ENCODE measurements at places on chromosomes 2 and 18. TPM values are rescaled to one million over a fixed set of nuclear protein-coding genes. Genes with fewer than 3 reads are reported as not detected.

HMSD gene
- not detected for total RNA-seq

CIB4 gene
- not detected for total RNA-seq

DNA sequence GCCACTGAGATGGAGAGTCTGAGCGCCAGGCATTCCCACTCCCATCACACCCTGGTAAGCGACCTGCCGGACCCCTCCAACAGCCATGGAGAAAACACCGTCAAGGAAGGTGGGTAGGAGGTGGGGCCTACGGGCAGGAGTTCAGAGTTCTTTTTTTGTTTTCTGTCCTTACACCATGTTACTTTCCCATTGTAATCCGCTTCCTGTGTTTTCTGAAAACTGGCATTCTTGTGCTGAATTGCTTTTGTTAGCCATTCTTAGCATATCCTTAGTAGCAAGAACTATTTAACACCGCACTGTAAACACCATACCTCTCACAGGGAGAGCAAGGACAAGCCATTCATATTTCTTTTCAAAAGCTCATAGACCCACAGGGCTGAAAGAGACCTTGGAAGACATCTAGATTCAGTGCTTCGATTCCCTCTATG lies 46.2 kb downstream of the UNC80 start:
- DNase-seq, result no peak
- no peaks in the 10 kb centered on the region for H3K27me3 ChIP-seq
- no peak overlapping the region for H3K4me3 ChIP-seq
- H3K27ac ChIP-seq, result no peak overlapping the region
- H3K4me1 ChIP-seq, result no peaks in the 10 kb centered on the region

DNA sequence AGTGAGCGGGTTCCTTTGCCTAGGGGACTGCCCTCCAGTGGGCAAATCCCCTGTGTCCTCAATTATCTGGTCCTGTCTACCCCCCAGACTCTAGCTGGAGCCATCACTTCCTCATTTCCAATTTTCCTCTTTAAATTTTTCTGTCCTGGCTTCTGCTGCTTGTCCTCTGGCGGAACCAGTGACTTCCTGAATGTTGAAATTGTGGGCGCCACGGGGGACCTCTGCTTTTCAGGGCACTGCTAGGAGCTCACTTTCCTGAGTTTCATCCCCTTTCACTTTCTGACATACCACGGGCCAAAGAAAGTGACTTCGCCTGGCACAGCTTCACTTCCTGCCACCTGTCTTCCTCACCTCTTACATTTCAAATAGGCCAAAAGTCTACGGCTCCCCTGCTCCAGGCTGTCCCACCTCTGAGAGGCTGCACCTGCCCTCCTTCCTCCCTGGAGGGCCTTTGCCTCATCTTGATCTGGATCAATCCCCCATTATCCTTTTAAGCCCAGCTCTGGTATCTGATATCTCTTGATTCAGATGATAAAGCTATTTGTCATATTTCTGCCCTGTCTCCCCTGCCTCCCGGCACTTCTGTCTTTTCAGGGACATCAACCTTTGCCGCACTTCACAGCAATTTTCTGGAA lies 1.4 kb upstream of the MARCO start:
- H3K4me1 ChIP-seq, result no peaks in the 10 kb centered on the region
- no peaks in the 10 kb centered on the region for H3K36me3 ChIP-seq
- H3K27ac ChIP-seq, result no peak overlapping the region

DNA sequence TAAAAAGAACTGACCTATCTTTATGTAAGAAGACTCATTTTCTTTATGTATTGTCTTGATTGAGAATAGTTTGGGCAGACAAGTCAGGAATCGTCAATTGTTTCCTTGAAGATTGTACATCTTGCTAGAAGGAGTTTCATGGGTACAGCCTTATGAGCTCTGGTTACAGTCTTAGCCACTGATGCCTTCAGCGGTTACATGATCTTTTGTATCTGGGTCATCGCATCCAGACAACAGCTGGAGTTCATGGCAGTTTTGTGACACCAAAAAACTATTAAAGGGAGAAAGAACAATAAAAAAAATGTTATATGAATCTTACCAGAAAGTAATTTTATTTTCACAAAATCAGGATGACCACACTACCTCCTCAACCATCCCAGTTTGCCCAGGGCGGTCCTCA lies 520.5 kb upstream of the CDH7 start:
- no peak for DNase-seq
- H3K4me1 ChIP-seq, result no peaks in the 10 kb centered on the region
- H3K4me3 ChIP-seq, result no peak overlapping the region
- no peak overlapping the region for H3K27ac ChIP-seq

MAP3K19 gene
- total RNA-seq, result not detected

FER1L5 gene
- not detected for total RNA-seq

SLC19A3 gene
- 0.97 TPM for total RNA-seq

DNA sequence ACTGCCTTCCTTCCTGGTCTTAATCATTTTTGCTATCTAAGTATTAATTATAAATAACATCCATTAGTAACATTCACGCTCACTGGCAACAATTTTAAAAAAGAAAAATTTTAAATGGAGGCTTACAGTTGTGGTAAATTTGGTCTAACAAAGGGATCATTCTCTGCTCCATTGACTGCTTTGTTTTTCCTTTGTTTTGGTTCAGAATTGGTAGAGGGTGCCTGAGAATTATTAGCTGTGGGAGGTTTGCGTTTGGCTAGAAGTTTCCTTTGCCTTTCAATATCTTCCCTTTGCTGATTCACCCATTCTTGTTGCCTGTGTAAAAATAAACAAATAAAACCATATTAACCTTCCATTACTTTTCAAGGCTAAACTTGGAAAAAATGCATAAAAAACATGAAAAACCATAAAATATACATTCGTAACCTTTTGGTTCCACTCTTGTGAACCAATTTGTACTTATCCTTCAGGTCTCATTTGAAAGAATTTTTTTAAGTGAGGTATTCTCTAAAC lies 114.6 kb downstream of the TLK1 start:
- H3K27me3 ChIP-seq, result no peaks in the 10 kb centered on the region
- no peak overlapping the region for H3K4me3 ChIP-seq
- peaks cover 15% of the 10 kb centered on the region for H3K36me3 ChIP-seq
- no peak for DNase-seq

DNA sequence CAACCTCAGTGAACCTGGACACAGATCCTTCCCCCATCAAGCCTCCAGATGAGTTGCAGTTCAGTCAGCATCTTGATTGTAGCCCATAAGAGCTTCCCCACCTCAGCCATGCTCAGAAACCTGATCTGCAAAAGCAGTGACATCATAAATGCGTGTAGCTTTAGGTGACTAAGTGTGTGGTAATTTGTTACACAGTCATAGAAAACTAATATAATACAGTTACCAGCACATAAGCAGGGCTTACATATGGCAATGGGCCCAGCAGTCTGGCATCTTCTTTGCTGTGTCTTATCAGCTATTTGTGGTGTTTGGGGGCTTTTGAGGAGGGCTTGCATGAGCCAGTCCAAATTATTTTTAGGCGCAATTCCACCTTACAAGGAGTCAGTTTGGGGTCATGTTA lies 807.0 kb downstream of the SLC4A3 start:
- no peak for DNase-seq
- no peak overlapping the region for H3K4me3 ChIP-seq
- no peaks in the 10 kb centered on the region for H3K36me3 ChIP-seq
- no peaks in the 10 kb centered on the region for H3K4me1 ChIP-seq
- H3K27ac ChIP-seq, result no peak overlapping the region

KLHL30 gene
- 1.2 TPM for total RNA-seq

VWC2L gene
- not detected for total RNA-seq

GRCh38 chr18:26992926-26993325 lies 127.4 kb upstream of the AQP4 start:
- DNase-seq, result no peak
- no peaks in the 10 kb centered on the region for H3K4me1 ChIP-seq
- no peaks in the 10 kb centered on the region for H3K36me3 ChIP-seq
- no peaks in the 10 kb centered on the region for H3K27me3 ChIP-seq
- no peak overlapping the region for H3K4me3 ChIP-seq

SKOR2 gene
- not detected for total RNA-seq

GRCh38 chr2:66389651-66390131 lies 45.2 kb upstream of the MEIS1 start:
- DNase-seq, result no peak
- H3K27ac ChIP-seq, result no peak overlapping the region
- H3K36me3 ChIP-seq, result no peaks in the 10 kb centered on the region
- no peaks in the 10 kb centered on the region for H3K27me3 ChIP-seq
- no peaks in the 10 kb centered on the region for H3K4me1 ChIP-seq

SULT1C2 gene
- total RNA-seq, result 1.0 TPM

GRCh38 chr2:20523073-20523798 lies 76.4 kb downstream of the RHOB start:
- no peaks in the 10 kb centered on the region for H3K36me3 ChIP-seq
- no peak overlapping the region for H3K27ac ChIP-seq
- H3K4me3 ChIP-seq, result no peak overlapping the region

GRCh38 chr2:12504443-12504842 lies 212.3 kb upstream of the TRIB2 start:
- no peak for DNase-seq
- no peaks in the 10 kb centered on the region for H3K36me3 ChIP-seq
- peaks cover 12% of the 10 kb centered on the region for H3K4me1 ChIP-seq
- H3K27me3 ChIP-seq, result no peaks in the 10 kb centered on the region

GRCh38 chr18:31592506-31593157 lies 955 bp downstream of the TTR start:
- no peak for DNase-seq
- H3K27me3 ChIP-seq, result no peaks in the 10 kb centered on the region
- H3K36me3 ChIP-seq, result no peaks in the 10 kb centered on the region
- H3K27ac ChIP-seq, result no peak overlapping the region
- no peaks in the 10 kb centered on the region for H3K4me1 ChIP-seq
- H3K4me3 ChIP-seq, result no peak overlapping the region

DNA sequence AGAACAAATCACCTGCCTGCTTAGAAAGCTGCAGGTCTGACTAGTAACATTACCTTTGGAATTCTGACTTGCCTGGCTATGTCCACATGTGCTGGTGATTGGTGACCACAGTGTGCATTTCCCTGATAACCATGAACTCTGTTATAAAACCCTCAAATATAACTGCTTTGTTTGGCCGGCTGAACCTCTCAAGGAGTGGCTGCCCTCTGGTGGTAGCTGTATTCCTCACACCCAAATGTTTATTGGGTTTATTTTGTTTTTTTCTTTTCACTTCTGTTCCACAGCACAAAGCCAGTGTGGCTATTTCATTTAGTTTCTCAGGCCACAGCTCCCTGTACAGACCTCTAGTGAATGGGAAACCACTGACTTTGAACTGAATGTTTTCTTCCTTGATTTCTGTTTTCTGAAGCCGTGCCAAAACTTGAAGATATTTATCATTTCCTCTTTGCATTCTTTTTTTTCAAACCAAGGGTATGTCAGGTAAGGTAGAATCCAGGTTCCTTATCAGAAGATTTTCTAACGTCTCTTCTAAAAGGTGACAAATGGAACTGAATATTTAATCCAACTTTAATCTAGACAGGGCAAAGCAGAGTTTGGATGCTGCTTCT lies 549.0 kb upstream of the VRK2 start:
- H3K4me1 ChIP-seq, result no peaks in the 10 kb centered on the region
- no peaks in the 10 kb centered on the region for H3K36me3 ChIP-seq
- H3K4me3 ChIP-seq, result no peak overlapping the region
- no peaks in the 10 kb centered on the region for H3K27me3 ChIP-seq
- no peak for DNase-seq
- H3K27ac ChIP-seq, result no peak overlapping the region

- H3K4me3 ChIP-seq, result no peak overlapping the region
- H3K4me1 ChIP-seq, result no peaks in the 10 kb centered on the region
- H3K27me3 ChIP-seq, result no peaks in the 10 kb centered on the region
- H3K27ac ChIP-seq, result no peak overlapping the region
Measured at GRCh38 chr2:70753031-70753430, 15.0 kb downstream of the ADD2 start.

FSHR gene
- not detected for total RNA-seq

- DNase-seq, result no peak
- peaks cover 24% of the 10 kb centered on the region for H3K4me1 ChIP-seq
- no peaks in the 10 kb centered on the region for H3K36me3 ChIP-seq
Measured at GRCh38 chr2:49972699-49973098, 818.4 kb upstream of the FSHR start.

- no peaks in the 10 kb centered on the region for H3K36me3 ChIP-seq
- H3K27me3 ChIP-seq, result peaks cover 5% of the 10 kb centered on the region
- no peak overlapping the region for H3K27ac ChIP-seq
- H3K4me1 ChIP-seq, result no peaks in the 10 kb centered on the region
- no peak overlapping the region for H3K4me3 ChIP-seq
Measured at GRCh38 chr2:130896813-130897212, 60.1 kb downstream of the ARHGEF4 start.

- no peaks in the 10 kb centered on the region for H3K4me1 ChIP-seq
- H3K36me3 ChIP-seq, result no peaks in the 10 kb centered on the region
- no peak overlapping the region for H3K4me3 ChIP-seq
- H3K27ac ChIP-seq, result no peak overlapping the region
- no peaks in the 10 kb centered on the region for H3K27me3 ChIP-seq
- no peak for DNase-seq
Measured at GRCh38 chr18:40159141-40160017, 1795.7 kb upstream of the PIK3C3 start.

SPC25 gene
- total RNA-seq, result not detected

MSTN gene
- 0.42 TPM for total RNA-seq

- H3K27me3 ChIP-seq, result no peaks in the 10 kb centered on the region
- DNase-seq, result no peak
- no peak overlapping the region for H3K27ac ChIP-seq
- H3K4me1 ChIP-seq, result no peaks in the 10 kb centered on the region
- H3K36me3 ChIP-seq, result no peaks in the 10 kb centered on the region
Measured at GRCh38 chr2:11962707-11963328, 216.4 kb downstream of the LPIN1 start.

GRCh38 chr2:77513191-77513590 lies 9.0 kb downstream of the LRRTM4 start:
- no peak for DNase-seq
- no peak overlapping the region for H3K4me3 ChIP-seq
- no peaks in the 10 kb centered on the region for H3K36me3 ChIP-seq
- H3K4me1 ChIP-seq, result no peaks in the 10 kb centered on the region
- no peak overlapping the region for H3K27ac ChIP-seq

GRCh38 chr2:112340475-112341267 lies 65.3 kb downstream of the ZC3H6 start:
- no peak overlapping the region for H3K27ac ChIP-seq
- no peak overlapping the region for H3K4me3 ChIP-seq
- H3K27me3 ChIP-seq, result no peaks in the 10 kb centered on the region
- no peaks in the 10 kb centered on the region for H3K36me3 ChIP-seq
- no peak for DNase-seq
- H3K4me1 ChIP-seq, result no peaks in the 10 kb centered on the region

DNA sequence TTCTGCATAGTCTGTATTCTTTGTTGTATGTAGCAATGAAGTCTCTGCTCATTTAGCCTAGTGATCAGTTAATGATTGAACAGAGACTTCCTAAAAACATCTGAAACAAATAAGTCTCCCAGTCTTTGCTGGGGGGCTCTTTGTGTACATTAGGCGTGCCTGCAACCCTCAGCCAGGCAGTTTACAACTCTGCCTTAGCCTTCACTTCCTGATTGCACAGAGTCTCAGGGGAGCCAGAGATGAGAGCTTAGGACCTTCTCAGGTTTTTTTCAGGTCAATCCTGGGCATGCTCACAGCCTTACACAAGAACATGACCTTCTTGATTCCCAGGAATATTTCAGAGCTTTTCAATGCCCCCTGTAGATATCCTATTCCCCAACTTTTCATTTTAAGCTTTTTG lies 44.0 kb upstream of the BIN1 start:
- H3K27me3 ChIP-seq, result no peaks in the 10 kb centered on the region
- no peak for DNase-seq
- H3K4me3 ChIP-seq, result no peak overlapping the region
- peaks cover 32% of the 10 kb centered on the region for H3K4me1 ChIP-seq
- H3K27ac ChIP-seq, result no peak overlapping the region
